ENCODE measurements at places on chromosomes 1 and 21. TPM values are rescaled to one million over a fixed set of nuclear protein-coding genes. Genes with fewer than 3 reads are reported as not detected.

TNFAIP8L2 gene
- polyA plus RNA-seq = 1.5 TPM

HEYL gene
- 22.9 TPM for polyA plus RNA-seq

PTPRU gene
- 10.6 TPM for polyA plus RNA-seq

CACNA1E gene
- 0.51 TPM for polyA plus RNA-seq

PLA2G2F gene
- polyA plus RNA-seq = not detected

PNRC2 gene
- 261 TPM for polyA plus RNA-seq

- DNase-seq = no peak
Measured at GRCh38 chr1:165883056-165883455, 55.6 kb downstream of the UCK2 start.

DNA sequence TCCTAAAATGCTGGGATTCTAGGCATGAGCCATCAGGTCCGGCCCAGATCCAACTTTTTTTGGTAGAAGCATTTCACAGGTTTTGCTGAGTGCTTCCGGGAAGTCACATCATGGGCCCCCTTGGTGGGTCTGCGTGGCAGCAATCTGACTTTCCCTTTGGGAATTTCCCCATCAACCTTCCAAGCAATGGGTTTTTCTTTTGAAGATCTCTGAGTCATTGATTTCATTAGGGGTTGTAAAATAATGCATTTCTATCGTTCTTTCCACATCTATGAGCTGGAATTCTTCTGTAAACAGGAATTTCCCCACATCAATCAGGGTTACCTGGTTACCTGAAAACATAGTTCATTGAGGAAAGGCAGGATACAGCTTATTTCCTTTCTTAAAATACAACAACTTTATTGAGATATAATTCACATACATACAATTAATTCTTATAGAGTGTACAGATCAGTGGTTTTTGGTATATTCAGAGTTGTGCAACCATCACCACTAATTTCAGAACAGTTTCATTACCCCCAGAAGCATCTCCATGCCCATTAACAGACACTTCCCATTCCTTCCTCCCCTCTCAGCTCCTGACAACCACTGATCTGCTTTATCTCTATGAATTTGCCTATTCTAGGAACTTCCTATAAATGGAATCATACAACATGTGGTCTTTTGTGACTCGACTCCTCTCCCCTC, 9.9 kb upstream of the ZBTB17 start:
- no peak for DNase-seq

- no peak for DNase-seq
Measured at GRCh38 chr1:171467626-171468025, 17.7 kb upstream of the PRRC2C start.

- DNase-seq = no peak
Measured at GRCh38 chr1:51264451-51264850, 28.4 kb downstream of the RNF11 start.

DNA sequence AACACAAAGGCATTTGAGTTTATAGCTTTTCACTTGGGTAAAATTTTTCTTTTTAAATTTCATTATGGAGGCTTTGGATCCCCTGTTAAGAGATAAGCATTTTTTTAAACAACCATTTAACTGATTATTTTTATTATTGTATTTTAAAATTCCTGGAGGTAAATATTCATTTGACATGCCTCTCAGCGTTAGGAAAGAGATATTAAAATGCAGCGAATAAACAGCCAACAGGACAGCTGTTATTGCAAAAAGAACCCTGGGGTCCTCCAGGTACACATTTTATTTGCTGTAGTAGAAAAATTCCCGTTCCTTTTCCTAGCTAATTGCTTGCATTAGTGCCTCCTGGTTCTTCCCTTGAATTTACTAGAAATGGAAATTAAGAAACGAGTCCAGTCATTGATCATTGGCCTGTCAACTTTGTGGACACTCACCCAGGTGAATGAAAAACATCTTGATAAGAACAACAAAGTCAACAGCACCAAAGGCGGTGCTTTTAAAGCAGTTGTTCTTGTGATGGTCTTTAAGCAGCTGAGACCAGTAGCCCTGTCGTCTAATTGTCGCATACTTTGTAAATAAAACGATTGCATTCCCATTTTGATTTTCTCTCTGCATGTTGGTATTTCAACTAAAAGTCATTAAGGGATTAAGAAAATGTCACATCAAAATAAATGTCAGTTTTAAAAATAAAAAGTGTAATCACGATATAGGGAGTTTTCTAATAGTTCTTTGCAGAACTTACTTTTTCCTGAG, 282.4 kb downstream of the GRIK1 start:
- no peak for DNase-seq

GRCh38 chr1:205049479-205049878, 6.5 kb downstream of the CNTN2 start:
- no peak for DNase-seq

DNA sequence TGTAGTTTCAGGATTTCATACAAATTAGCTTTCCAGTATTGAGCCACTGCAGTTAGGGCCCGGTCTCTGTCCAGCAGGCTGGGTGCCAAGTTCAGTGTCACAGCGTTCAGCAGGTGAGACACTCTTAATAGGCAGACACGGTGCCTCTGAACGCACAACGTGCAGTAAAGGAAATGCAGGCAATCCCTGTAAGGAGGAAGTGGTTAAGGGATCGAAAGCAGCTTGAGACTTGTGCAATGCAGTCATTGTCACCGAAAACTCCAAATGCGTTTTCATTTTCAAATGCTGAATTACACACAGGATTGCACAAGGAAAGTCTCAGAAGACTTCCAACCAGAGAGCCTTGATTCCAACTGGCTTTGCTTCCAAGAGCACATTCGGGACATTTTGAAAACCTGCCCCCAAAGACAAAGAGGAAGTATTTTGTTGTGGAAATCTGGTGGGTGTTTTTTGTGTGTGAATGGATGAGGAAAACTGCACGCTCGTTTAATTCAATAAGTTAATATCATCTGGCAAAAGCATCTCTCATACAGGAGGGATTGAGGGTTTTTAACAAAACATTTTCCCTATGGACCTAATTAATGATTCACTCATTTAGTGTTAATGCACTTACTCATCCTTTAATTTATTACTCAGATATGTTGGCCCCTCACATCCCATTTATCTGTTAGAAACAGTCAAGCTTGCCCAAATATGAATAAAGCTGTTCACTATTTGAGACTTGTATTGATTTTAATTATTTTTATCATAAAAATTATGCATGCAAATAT, 61.6 kb downstream of the PTGS2 start:
- DNase-seq = no peak

DNA sequence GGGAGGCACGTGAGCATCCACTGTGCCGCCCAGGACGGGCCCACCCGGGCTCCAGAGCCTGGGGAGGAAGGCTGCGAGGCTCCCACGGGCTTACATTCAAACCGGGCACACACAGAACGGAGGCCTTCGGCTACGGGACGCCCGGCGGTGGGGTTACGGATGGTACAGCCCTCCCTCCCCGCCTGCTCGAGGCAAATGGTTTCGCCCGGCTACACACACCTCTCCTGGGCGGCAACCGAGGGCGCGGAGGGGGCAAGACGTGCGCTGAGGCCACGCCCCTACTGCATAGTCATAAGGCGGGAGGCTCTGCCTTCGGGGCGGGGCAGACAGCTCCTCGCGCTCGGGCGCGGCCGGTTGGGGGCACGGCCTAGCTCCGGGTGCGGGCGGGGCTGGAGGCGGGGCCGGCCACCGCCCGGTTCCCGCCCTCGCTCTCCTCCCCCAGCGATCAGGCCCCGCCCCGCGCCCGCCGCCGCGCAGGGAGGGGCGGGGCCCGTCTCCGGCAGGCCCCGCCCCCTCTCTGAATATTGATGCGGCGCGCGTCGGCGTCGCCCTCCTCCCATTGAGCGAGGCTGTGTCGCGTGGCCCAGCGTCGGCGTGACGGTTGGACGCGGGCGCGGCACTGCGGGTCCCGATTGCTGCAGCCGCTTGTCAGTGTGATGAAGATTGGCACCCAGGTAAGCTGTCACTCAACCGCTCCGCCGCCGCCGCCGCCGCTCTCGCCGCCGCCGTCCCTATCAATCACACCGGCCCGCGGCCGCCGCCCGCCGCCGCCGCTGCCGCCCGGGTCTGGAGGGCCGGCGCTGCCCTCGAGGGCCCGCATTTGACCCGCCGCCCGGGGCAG, at the start of gene PKNOX1:
PKNOX1 (plus strand) TSS at position 572 of the 841 bp plus-strand sequence. CDS start 29,820 bp downstream, outside the sequence.
- DNase-seq = peak; percentile 89

GRCh38 chr1:20381045-20381641, 90.5 kb downstream of the VWA5B1 start:
- no peak for DNase-seq

DNA sequence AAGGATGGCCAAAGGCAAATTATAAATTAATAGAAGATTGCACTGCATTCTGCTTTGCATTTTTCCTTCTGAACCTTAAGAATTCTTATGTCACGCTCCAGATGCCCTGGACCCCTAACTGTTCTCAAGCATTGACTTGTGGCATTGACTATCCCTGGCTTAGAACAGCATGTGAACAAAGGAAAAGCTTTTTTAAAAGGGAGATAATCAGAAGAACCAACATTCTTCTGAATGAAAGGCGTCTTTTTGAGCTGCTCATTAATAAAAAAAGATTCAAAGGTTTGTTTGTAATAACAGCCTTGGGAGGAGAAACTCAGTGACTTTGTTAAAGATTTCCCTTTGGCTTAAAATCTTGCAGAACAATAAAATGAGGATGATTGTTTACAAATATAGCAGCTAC, 105.5 kb downstream of the TNNI3K start:
- DNase-seq = no peak

DNA sequence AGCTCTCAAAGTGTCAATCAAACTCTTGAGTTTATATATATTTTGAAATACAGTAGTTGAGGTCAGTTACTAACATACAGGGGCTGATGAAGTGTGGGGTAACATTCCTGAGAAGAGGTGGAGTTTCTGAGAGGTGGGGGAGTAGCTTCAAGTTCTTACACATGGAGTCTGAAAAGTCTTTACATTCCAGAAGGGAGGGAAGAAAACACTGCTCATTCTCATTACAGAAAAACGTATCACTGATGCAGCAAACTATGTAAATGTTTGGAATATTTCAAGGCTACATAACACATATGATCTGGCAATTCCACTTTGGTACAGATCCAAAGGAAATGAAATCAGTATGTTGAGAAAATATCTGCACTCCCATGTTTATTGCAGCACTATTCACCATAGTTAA, 1065.8 kb upstream of the B3GALT2 start:
- DNase-seq = no peak

DNA sequence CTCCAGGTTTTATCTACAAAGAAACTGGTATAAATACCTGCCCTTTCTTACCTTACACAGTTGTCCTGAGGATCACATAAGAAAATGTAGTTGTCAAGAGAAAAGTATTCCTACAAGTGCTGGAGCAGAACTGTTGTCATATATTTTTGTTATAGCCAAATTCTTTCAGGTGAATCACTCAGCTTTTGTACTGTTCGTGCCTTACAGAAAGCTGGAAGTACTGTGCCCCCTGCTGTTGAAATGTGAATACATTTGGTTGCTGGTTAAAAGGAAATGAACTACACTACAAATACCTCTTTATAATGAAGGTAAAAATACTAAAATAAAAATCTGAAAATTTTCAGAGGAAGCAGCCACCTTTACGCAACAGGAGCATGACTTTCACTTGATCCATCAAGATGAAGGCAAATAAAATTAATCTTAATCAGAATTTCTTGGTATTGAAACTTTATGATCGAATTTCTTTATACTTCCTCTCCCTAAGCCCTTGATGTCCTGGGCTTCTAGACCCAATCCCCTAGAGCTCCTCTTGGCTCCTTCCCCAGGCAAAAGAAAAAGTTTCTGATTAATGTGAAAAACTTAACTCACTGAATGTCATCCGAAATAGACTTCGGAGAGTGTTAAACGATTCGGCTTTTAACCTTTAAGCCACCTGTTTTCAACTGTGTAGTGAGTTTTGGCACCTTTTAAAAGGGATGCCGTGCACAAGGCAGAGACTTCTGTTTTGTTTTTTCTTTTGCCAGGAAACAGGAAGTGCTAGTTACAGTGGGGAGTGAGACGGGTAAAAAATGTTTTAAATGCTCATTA, 12.5 kb downstream of the CHML start:
- no peak for DNase-seq

DNA sequence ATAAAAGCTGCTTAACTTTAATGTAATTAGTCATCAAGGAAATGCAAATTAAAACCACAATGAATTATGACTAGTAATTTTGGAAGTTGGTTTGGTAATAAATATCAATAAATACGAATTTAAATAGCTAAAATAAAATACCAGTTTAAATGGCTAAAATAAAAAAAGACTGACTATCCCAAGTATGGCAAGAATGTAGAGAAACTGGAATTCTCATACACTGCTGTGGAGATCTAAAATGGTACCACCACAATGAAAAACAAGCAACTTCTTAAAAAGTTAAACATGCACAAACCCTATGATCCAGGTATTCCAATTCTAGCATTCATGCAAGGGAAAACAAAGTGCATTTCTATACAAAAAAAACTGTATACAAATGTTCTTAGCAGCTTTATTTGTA, 382.6 kb upstream of the NR5A2 start:
- no peak for DNase-seq

- DNase-seq = no peak
Measured at GRCh38 chr21:29379517-29380054, 80.9 kb downstream of the BACH1 start.

- no peak for DNase-seq
Measured at GRCh38 chr1:203509135-203509534, 15.2 kb downstream of the OPTC start.

GRCh38 chr1:112527266-112528010, 18.7 kb downstream of the WNT2B start:
- DNase-seq = no peak

GRCh38 chr1:224189561-224189960, 6.5 kb downstream of the DEGS1 start:
- no peak for DNase-seq

Measured in right renal cortex interstitium (tissue), 3 donors.